ENCODE measurements at places on chromosomes 11 and 22. TPM values are rescaled to one million over a fixed set of nuclear protein-coding genes. Genes with fewer than 3 reads are reported as not detected.

The YDJC gene
- 24.7 TPM for total RNA-seq

The EFCAB6 gene
- total RNA-seq = 2.9 TPM

The SCO2 gene
- total RNA-seq = 1.2 TPM

The TRIM49C gene
- total RNA-seq = not detected

The CCDC179 gene
- total RNA-seq = not detected

The TMPRSS13 gene
- total RNA-seq = 0.55 TPM

The CSNK2A3 gene
- total RNA-seq = 1.4 TPM

DNA sequence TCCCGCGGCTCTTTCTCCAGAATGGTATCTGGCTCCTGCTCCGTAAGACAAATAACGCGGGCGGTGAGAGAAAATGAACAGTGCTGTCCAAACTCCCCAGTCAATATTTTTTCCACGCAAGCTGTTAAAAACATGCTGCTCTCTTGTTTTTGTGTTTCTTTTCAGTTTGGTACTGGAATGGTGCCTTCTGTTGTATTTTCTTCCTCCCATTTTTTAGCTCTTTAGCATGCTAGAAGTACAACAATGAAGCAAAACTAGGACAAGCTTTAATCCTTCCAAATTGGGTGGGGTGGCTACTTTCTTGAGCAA, 599 bp upstream of the PPP2R1B start:
- no peak for DNase-seq

DNA sequence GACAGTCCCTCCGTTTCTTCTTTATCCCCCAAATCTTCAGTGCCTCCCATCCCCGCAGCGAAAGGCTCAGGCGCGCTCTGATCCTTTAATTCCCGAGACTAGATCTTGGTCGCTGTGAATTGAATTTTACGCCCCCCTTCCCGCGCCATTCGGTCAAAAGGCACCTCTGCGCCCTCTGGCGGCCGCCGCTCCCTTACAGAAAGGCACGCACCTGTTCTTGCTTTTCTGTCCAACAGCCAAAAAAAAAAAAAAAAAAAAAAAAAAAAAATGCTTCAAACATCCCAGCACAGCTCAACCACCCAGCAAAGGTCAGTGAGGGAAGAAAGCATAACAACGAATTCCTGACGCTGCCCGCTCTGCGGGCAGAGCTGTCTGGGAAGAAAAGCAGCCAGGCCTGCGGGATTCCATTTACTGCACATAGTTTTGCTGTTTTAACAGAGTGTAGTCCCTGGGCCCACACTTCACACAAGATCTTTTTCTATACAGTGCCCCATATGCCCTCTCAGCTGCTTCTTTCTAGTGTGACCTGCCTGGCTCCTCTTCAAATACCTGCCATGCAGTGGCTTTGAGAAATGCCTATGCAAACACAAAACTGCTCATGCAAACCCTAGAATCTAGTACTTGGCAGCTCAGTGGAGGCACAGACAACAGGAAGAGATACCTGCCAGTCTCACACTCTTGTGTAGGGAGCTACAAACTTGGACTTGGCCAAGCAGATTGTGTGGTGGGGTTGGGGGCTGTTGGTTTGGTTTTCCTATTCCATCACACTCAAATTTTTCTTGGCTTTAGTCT, 1.3 kb upstream of the ESAM start:
- DNase-seq = peak; percentile 80

- no peak for DNase-seq
Measured at GRCh38 chr11:27437829-27438594, 34.6 kb downstream of the LGR4 start.

DNA sequence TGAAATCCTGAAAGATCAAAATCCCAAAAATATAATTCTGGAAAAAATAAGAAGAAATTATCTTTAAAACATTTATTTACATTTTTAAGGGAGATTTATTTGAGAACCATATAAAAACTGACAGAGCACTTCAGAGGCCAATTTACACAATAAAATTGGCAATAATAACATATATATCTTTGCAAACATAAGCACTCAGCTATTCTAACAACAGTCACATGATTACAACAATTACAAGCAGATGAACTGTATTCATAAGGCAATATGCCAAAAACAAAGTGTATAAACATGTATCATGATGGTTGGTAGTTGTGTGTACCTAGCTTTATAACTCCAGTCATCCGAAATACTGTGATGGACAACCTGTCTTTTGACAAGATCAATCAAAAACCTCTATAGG, 17.7 kb upstream of the RASSF10 start:
- no peak for DNase-seq

- DNase-seq = peak; percentile 66
Measured at GRCh38 chr11:66479394-66480116, 679 bp upstream of the DPP3 start.

- DNase-seq = no peak
Measured at GRCh38 chr11:65053827-65054508, 4.4 kb downstream of the NAALADL1 start.

- DNase-seq = peak; percentile 30
Measured at GRCh38 chr11:2694495-2694894, 5.3 kb downstream of the KCNQ1OT1 start.

DNA sequence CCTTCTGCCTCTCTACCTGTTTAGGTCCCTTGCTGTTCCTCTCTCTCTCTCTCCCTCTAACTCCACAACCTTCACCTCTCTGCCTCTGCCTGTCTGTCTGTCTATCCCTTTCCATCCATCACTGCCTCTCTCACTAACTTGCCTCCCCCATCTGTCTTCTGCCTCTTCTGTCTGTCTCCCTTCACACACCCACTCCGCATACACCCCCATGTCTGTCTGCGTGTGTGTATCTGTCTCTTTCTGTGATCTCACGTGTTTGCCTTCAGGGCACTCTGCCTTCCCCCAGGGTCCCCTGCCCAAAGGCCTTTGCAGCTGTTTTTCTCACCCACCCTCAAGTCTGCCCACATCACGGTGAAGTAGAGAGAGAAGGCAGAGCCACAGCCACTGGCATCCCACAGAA, 7.9 kb downstream of the RTN4RL2 start:
- no peak for DNase-seq

GRCh38 chr11:78290293-78291176, 101.8 kb downstream of the USP35 start:
- DNase-seq = peak; percentile 36

DNA sequence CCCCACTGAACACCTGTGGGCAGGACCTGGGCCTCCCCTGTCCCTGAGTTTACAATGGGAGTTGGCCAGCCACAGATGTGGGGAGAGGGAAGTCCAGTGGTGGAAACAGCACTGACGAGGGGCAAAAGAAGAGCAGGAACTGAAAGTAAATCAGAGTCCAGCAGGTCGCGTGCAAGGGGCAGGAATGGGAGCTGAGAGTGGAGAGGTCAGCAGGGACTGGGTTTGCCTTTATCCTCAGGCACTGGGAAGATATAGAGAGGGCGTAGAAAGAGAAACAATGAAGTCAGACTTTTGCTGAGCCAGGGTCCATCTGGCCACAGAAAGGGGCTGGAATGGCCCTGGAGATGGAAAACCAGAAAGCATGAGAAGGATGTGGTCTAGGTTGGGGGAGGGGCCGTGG, 8.5 kb downstream of the P2RY6 start:
- DNase-seq = peak; percentile 45

DNA sequence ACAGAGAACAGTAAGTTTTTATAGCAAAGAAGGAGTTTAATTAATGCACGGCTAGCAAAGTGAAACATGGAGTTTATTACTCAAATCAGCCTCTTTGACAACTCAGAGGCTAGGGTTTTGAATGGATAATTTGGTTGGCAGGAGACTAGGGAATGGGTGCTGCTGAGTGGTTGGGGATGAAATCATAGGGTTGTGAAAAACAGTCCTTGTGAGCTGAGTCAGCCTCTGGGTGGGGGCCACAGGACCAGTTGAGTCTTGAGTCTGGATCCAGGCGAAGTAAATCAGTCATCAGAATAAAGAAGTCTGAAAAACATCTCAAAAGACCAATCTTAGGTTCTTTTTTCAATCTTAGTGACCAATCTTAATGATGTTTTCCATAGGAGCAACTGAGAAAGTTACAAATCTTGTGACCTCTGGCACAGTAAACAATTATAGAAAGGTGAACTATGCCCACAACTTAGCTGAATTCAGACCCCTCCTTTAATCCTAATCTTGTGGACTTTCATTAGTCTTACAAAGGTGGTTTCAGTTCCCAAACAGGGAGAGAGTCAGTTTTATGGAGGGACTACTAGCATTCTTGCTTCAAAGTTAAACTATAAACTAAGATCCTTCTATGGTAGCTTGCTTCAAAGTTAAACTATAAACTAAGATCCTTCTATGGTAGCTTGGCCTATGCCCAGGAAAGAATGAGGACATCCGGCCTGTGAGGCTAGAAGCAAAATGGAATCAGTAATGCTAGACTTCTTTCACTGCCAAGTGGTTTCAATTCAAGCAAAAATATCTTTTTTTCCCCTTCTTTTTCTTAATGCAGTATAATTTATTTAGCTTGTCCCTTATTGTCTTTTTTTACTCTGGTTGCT, 84.5 kb downstream of the AASDHPPT start:
- no peak for DNase-seq

GRCh38 chr11:59944720-59945119, 6.5 kb downstream of the OOSP1 start:
- DNase-seq = no peak

DNA sequence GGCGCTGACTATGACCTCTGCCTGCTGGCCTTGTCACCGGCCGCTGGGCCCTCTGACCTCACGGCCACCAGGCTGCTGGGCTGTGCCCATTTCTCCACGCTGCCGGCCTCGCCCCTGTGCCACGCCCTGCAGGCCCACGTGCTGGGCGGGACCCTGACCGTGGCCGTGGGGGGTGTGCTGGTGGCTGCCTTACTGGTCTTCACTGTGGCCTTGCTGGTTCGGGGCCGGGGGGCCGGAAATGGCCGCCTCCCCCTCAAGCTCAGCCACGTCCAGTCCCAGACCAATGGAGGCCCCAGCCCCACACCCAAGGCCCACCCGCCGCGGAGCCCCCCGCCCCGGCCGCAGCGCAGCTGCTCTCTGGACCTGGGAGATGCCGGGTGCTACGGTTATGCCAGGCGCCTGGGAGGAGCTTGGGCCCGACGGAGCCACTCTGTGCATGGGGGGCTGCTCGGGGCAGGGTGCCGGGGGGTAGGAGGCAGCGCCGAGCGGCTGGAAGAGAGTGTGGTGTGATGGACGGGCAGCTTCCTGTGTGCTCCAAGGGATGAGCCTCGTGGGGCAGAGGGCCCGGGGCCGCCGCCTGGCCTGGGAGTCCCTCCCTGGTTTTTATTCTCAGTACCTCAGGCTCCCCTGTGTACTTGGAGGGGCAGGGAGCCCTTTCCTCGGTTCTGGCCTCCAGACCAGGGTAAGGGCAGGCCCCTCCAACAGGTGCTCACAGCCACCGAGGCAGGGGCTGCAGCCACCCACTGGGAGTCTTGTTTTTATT, 3.0 kb downstream of the LRFN4 start:
- no peak for DNase-seq

- DNase-seq = no peak
Measured at GRCh38 chr11:116371146-116371545, 401.6 kb downstream of the BUD13 start.
